ENCODE measurements at places on chromosomes 7 and 10. TPM values are rescaled to one million over a fixed set of nuclear protein-coding genes. Genes with fewer than 3 reads are reported as not detected.

TAC1 gene
- not detected for total RNA-seq

NRCAM gene
- 0.30 TPM for total RNA-seq

MYL7 gene
- total RNA-seq = 3,838 TPM

DNA sequence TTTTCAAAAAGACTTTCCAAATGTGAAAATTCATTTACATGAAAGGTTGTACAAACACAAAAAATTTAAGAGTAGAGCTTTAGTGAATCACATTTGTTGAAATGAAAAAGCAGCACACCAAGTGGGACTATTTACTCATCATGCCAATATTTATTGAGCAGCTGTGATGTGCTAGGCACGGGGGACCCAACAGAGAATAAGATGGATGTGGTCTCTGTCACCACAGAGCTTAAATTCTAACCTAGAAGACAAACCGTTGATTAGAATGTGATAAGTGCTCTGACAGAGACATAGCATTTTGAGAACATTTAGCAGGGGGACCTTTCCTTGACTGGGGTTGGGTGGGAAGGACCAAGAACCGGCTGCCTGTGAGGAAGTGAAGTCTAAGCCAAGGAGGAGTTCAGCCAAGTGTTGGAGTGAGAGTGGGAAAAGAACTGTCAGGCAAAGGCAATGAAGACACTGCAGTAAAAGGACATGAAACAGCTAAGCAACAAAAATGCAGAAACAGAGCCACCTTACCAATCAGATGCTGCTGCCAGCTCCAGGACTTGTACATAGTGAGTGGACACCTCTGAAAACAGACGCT is 19.1 kb downstream of the ADAM12 start:
- no peak for DNase-seq

GRCh38 chr10:112203328-112204076 is 19.9 kb upstream of the GPAM start:
- DNase-seq = no peak

DNA sequence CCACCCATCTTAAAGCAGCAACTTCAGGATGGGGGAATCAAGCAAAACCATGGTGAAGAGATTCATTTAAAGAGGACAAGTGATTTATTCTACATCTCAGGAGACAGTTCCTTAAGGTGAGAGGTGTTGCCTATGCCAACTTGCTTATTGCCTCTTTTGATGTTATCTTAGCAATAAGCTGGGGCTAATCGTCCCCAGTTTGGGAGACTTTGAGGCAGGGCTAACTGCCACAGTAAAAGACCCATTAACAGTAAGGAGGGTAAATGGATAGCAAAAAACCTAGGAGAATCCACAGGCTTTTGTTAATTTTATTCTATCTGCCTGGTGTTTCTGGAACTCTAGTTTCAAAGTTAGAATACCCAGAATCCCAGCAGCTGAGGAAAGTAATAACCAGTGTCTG is 22.1 kb upstream of the HERPUD2 start:
- no peak for DNase-seq

GRCh38 chr10:29617880-29618340 is 16.9 kb downstream of the SVIL start:
- no peak for DNase-seq

DNA sequence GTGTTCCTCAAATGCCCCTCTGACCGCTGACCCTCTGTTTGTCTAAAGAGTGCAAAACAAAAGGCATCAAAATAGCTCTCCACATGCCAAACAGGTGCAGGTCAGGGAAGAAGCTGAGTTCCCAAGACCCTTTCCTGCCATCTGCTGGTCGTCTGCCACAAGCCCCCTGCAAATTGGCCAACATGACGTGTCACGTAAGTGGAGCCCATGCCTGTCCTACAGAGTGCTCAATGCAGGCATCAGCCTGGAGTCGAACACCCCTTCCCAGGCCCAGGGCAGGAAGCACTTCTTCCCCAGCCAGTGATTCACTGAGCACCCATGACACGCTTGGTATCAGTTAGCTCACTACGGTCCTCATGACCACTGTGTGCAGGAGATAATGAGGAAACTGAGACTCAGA is 14.1 kb downstream of the TMEM72 start:
- DNase-seq = no peak

DNA sequence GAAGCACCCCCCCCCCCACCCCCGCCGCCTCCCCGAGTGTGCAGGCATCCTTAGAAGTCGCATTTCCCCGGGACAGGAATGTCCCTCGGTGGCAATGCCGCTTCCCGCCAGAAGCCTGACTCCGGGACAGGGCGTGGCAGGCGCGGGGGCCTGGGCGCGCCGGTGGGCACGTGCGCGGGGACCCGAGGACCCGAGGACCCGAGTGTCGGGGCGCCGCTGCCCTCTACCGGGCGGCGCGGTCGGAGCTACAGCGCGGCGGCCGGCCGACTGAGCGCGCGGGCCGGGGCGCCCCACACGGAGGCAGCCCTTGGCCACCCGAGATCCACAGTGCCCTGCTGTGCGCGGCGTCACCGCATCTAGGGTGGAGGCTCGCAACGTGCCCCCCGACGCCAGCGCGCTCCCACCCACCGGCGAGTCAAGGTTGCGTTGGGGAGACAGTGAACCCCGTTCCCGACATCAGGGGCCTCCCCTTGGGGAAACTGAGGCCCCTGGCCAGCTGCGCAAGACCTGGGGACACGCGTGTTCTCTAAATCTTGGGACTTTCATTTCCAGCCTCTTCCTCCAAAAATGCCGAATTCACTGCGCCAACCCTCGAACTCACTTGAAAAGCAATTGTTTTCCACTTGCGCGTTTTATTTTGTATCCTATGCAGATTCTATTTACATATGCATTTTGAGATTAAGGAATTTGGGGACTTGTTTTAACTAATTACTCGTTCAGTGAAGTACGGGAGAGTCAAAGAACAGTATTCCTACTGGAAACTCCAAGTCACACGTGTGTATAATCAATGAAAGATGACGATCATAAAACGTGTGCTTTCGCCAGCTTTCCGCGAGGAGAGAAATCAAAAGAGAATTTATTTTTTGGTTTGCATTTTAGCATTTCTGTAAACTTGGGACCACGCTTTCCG is 3.1 kb upstream of the CUX1 start:
- peak; percentile 84 for DNase-seq

- no peak for DNase-seq
These were observed 785 bp downstream of the WDR86 start for GRCh38 chr7:151408839-151409666.

All from Right ventricle myocardium inferior (tissue), 1 donor.